Activated T-helper 2 cell treated with anti-CD3 and anti-CD28 coated beads, Interferon-gamma antibody, Interleukin-2, Interleukin-4, amounts not matched to agents 10 μg/mL and 5 μg/mL and 100 μg/mL, durations not matched to agents 14 hours and 24 hours and 36 hours (primary cell): ENCODE measurements at places on chromosomes 4 and X. TPM values are rescaled to one million over a fixed set of nuclear protein-coding genes. Genes with fewer than 3 reads are reported as not detected.

IL2RG gene
- 358 and 366 TPM in 2 replicates for total RNA-seq

ARHGAP36 gene
- not detected in 2 replicates for total RNA-seq

HTN1 gene
- total RNA-seq: not detected in 2 replicates

- DNase-seq: peak; percentile 15
These were observed 29.0 kb downstream of the REELD1 start for GRCh38 chr4:146243141-146243882.

DNA sequence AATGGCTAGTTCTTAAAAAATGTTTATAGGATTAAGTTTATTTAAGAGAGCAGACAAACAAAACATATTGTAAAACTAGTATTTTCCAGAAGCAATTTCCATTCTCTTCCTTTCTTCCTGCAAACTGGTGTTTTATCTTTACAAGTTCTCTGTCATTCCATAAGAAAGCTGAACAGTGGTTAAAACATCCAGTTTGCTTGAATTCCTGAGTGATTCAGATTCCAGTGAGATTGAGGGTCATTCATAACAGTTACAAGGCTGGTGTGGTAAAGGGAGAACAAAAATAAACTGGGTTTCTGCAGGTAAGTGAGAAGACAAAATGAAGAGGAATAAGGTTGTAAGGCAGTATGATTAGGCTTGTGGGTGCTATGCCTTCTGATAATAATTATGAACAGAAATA lies 544.8 kb upstream of the DIPK2B start:
- DNase-seq: no peak

S100G gene
- not detected in 2 replicates for total RNA-seq

DNA sequence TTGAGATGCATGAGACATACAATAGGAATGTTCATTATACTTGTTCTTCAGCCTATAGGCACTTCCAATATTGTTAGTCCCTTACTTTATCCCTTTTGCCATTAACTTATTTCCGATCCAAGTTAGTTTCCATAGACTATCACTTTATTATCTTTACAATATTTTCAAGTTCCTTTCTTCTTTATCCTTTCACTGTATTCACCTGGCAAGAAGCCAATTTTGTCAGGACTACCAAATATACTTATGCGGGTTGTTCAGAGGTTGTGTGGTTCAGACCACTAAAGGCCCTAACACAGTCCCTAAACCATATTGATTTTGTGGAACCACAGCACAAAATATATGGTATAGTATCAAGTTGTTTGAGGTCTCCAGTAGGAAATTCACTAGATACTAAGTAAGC lies 245.0 kb upstream of the HTR2C start:
- DNase-seq: no peak

DNA sequence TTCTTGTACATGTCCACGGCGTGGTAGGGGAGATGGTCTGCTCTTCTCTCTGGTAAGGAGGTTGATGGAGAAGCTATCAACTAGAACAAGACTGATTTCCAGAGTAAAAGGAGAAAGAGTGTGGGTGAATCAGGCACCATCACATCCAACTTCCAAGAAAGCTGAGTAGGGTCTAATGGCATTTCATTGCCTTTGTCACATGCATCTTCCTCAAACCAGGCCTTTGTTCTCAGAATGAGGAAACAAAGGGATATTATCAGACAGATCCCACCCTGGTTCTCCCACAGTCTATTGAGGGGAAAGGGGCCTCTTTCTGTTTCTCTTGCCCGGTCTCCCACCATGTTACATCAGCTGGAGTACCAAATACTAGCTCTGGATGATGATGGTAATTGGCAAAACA lies 160.2 kb upstream of the RBPJ start:
- no peak for DNase-seq

GRCh38 chr4:82388405-82388804 lies 14.6 kb upstream of the HNRNPD start:
- no peak for DNase-seq

CEP135 gene
- total RNA-seq: 13.3 and 15.7 TPM in 2 replicates

- no peak for DNase-seq
These were observed 81.7 kb downstream of the RELL1 start for GRCh38 chr4:37604461-37604860.

CCSER1 gene
- total RNA-seq: not detected in 2 replicates

DNA sequence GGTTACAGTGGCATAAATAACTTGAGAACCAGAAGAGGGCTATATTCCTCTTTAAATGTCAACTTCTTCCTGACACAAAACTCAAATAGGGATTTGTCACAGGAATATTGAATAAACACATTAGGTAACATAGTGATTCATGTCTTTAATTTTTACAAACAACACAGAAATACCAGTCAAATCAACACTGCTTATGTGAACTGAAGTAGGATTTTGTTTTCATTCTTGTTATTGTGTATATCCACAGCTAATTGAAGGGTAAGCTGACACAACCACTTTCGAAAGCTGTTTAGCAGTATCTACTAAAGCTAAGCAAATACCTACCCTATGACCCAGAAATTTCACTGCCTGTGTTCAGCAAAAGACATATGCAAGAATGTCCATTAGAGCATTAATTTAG lies 120.4 kb upstream of the EOLA2 start:
- no peak for DNase-seq

- DNase-seq: no peak
These were observed 219.0 kb downstream of the ARHGAP10 start for GRCh38 chr4:147950841-147951240.

GRCh38 chr4:186918466-186918865 lies 194.8 kb upstream of the FAT1 start:
- no peak for DNase-seq

GRCh38 chr4:122728856-122729255 lies 3.6 kb upstream of the BBS12 start:
- DNase-seq: no peak
